ENCODE measurements at places on chromosomes 16 and 17. TPM values are rescaled to one million over a fixed set of nuclear protein-coding genes. Genes with fewer than 3 reads are reported as not detected.

GRCh38 chr16:30904114-30904780 lies 7.8 kb downstream of the CTF1 start:
- H3K27me3 ChIP-seq, result no peaks in the 10 kb centered on the region
- H3K27ac ChIP-seq, result peak overlapping the region; percentile 95
- no peaks in the 10 kb centered on the region for H3K36me3 ChIP-seq
- no peak for DNase-seq

DNA sequence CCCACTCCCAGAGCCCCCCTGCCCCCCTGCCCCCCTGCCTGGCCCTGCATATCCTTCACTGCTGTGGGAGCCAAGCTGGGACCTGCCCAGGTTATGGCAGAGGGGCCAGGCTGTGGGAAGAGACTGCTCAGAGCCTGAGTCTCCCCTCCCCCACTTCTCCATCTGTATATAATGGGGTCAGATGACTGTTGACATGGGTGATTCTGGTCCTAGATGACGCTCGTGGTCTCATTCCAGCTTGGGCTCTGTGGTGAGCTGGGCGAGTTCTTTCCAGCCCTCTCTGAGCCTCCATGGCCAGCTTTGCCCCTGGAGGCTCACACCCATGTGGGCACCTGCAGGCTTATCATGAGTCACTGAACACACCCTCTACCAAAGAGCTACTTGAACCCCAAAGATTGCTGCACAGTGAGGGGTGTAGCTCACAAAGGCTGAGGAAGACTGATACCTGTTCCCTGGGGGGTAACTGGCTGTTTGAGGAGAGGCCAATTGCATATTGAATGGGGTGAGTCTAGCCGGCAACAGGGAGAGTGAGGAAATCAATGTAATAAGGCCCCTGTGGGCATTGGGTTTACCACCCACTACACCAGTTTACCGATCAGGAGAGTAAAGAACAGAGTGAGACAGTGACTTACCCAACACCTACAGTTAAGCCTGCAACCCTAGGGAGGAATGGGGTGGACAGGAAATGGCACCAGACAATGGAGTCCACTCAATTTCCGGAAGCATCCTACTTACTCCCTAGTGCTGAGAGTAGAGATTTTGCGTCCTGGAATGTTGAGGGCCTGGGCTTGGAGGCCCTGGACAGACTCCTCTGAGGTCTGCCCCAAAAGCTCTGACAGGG lies 4.2 kb upstream of the SREBF1 start:
- H3K27ac ChIP-seq, result peak overlapping the region; percentile 98
- DNase-seq, result no peak
- H3K27me3 ChIP-seq, result no peaks in the 10 kb centered on the region

GRCh38 chr17:13727441-13728171 lies 125.9 kb upstream of the HS3ST3A1 start:
- no peak for DNase-seq
- H3K4me3 ChIP-seq, result no peak overlapping the region
- no peaks in the 10 kb centered on the region for H3K27me3 ChIP-seq

HS3ST2 gene
- 0.26 TPM for total RNA-seq

NME3 gene
- 62.8 TPM for total RNA-seq

GRCh38 chr17:82356845-82357355 lies 2.1 kb upstream of the TEX19 start:
- no peak for DNase-seq
- H3K27ac ChIP-seq, result no peak overlapping the region
- no peak overlapping the region for H3K4me3 ChIP-seq
- H3K4me1 ChIP-seq, result peaks cover 23% of the 10 kb centered on the region
- no peaks in the 10 kb centered on the region for H3K36me3 ChIP-seq

- DNase-seq, result no peak
- no peaks in the 10 kb centered on the region for H3K27me3 ChIP-seq
- H3K36me3 ChIP-seq, result no peaks in the 10 kb centered on the region
- no peaks in the 10 kb centered on the region for H3K4me1 ChIP-seq
These were observed 22.0 kb downstream of the EARS2 start for GRCh38 chr16:23534868-23535860.

GRCh38 chr17:44004077-44004760 lies at the start of gene NAGS:
Gene NAGS, plus strand, starts transcription at chr17:44004622. Its CDS starts 42 bp downstream, at chr17:44004664.
- no peaks in the 10 kb centered on the region for H3K36me3 ChIP-seq
- no peak within 1 kb of the TSS for H3K4me3 ChIP-seq
- peaks cover 39% of the 10 kb centered on the region for H3K4me1 ChIP-seq
- H3K27ac ChIP-seq, result no peak within 1 kb of the TSS
- DNase-seq, result no peak

- no peaks in the 10 kb centered on the region for H3K36me3 ChIP-seq
- no peaks in the 10 kb centered on the region for H3K4me1 ChIP-seq
- H3K27me3 ChIP-seq, result no peaks in the 10 kb centered on the region
These were observed 265.0 kb downstream of the CPPED1 start for GRCh38 chr16:12538667-12539091.

All from body of pancreas (tissue), 4 donors.